ENCODE measurements at places on chromosomes 13 and 19.

DNA sequence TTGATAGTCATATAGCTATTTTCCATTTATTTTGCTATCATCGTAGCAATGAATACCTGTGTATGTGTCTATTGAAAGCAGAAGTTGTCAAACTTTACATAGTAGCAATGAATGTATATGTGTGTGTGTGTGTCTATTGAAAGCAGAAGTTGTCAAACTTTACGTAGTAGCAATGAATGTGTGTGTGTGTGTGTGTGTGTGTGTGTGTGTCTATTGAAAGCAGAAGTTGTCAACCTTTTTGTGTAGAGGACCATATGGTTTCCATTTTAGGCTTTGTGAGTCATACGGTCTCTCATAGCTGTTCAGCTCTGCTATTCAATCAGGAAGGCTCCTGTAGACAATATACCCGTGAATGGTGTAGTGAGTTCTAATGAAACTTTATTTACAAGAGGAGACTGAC is 20.8 kb downstream of the NLRP4 start:
- no peak for DNase-seq

DNA sequence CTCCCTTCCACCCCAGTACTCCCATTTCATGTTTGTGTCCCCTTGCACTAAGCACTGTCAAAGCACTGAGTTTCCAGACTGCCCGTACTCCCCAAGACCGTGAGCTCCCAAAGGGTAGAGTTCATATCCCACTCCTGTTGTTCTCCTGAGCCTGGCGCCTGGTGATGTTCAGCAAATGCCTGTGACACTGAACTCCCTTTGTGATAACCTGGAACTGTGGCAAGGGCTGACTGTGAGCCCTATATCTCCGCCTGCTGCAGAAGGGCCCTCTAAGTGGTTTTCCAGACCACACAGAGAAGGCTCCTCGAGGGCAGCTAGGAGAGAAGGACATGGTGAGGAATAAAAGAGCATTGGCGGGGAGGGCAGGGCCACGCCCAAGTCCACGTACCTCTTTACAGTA is 67.5 kb downstream of the ATP7B start:
- no peak for DNase-seq

- DNase-seq: no peak
These were observed 106.8 kb downstream of the STOML3 start for GRCh38 chr13:38883783-38884182.

GRCh38 chr19:7627166-7627565 is 2.2 kb downstream of the XAB2 start:
- no peak for DNase-seq

DNA sequence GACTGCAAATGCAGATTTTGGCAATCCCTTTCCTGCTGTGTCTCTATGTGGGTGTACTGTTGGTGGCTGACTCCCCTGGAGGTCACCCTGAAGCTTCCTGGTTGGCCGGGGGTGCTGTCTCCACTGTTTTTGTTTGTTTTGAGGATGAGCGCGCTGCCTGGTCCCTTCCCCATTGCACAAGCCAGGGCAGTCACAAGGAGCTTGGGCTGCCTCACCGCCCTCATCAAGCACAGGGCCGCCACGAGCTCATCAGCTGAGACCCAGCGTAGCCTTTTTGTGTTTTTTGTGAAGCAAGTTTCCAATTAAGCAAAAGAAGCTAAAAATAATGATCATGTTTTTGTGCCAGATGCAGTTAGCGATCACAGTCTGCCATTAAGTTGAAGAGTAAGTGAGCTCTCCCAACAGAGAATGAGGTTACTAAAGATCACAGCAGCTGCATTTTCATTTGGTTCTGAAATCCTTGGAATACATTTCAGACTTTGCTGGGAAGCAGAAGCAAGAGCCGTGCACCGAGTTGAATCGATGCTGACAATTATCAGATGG is 57.8 kb downstream of the GGACT start:
- no peak for DNase-seq

DNA sequence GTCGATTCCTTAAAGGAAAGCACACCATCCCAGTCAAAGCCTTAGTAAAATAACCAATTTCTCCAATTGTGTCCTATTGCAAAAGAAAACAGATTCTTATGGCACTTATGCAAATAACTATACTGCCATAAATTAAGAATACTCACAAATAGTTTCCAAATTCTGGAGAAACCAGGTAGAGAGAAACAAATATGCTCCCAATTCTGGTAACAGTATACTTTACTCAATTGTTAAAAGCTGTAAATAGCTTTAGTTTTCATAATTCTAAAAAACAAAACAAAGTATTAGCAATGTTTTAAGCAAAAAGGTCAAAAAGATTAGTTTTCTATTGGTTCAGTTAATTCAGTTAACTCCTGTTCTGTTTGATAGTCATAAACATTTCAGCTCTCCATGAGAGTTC is 18.2 kb upstream of the UBAC2 start:
- no peak for DNase-seq

DNA sequence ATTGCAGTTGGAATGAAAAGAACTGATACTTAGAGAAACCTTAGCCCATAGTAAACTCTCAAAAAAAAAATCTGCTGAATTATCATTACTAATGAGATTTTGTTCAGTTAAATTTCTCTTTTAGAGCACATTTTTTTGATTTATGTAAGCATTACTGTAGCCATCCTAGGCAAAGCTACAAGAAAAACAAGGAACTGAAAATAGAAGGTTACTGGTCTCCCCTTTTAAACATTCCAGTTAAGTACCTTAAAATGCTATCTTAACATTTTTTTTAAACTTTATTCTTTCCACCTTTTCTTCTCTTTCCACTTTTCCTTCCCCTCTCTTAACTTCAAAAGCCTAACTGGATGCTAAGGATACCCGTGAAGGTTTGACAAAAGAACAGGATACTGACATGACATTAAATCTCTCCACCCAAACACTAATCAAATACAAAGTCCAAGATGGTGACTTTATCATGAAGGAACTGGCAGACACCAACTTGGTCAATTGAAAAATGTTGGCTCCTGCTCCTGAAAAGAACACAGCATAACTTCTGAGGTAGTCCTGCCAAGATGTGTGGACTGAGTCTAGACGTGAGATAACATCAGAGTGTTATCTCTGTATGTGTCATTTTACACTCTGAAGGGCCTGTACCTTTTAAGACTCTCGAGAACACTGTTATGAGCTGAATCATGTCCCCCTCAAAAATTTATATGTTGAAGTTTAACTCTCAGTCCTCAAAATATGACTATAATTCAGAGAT is 29.5 kb upstream of the SACS start:
- no peak for DNase-seq

GRCh38 chr19:9431475-9431874 is 3.9 kb downstream of the ZNF266 start:
- DNase-seq: peak; percentile 33

DNA sequence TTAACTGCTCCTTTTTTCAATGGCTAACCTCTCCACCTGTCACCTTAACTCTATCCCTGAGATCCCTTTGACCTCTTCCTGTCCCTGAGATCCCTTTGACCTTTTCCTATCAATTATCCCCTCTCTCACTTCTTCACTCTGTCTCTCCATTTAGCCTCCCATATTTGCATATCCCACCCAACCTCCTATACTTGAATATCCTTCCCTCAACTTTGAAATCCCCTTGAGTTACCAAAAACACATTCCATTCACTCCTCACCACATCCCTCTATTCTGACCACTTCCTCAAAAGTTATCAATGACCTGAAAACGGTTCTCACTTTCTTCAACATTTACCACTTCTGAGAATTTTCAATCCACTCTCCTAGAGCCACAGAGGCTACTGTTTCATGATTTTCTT is 3.0 kb downstream of the MYCBP2 start:
- no peak for DNase-seq

- no peak for DNase-seq
These were observed 88.3 kb downstream of the DHRS12 start for GRCh38 chr13:51715613-51716012.

GRCh38 chr13:48501705-48502104 is 31.2 kb downstream of the RCBTB2 start:
- no peak for DNase-seq

GRCh38 chr19:4534836-4535658 is at the start of gene PLIN5:
Gene PLIN5 (minus strand): TSS chr19:4535224. CDS start chr19:4534074, 1,150 bp downstream.
- no peak for DNase-seq

DNA sequence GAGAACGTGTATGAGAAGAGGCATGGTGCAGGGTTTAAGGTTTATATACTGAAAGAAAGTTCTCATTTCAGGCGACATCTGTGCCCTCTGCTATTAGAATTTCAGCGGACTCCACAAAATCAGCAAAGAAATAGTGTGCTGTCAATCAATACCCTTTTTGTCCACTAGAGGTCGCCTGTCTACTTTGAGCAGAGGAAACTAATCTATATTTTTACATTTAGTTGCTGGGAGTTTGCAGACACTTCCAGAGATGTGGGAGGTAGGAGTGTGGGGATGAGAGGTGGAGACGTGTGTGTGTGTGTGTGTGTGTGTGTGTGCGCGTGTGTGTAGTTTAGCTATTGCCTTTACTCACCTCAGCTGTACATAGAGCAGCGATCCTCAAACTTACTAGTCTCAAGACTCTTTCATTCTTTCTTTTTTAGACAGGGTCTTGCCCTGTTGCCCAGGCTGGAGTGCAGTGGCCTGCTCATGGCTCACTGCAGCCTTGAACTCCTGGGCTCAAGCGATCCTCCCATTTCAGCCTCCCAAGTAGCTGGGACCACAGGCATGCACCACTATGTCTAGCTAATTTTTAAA is 9.7 kb downstream of the INAFM1 start:
- DNase-seq: no peak

GRCh38 chr13:33348366-33348765 is 62.8 kb upstream of the STARD13 start:
- no peak for DNase-seq

DNA sequence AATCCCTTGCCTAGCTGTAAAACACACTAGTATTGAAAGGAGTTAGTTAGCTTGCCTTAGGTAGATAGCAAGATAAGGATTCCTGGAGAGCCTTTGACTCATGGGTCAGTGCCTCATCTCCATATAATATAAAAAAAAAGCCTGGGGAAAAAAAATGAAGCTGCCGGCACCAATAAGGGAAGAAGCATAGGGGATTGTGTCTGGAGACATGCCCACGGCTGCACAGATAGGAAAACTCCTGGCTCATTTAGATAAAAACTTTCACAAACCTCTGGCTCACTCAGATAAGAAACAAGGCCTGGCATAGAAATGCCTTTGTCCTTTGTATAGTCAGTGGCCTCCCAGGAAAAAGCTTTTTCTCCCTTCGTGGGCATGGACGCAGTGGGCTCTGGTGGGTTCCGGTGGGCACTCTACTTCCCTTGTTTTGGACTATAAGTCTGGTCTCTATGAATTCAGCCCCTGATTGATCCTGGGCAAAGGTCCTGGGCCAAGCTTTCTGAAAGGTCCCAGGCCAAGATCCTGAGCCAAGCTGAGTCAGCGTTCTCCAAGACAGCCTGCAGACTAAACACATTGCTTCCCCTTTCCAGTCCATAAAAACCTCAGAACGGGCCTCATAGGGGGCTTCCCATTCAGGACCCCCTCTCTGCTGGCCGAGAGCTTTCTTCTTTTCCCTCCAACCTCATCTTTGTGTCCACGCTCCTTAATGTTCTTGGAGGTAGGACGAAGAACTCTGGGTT is 4.9 kb upstream of the OR7A17 start:
- DNase-seq: no peak

- DNase-seq: no peak
These were observed 118.7 kb downstream of the POSTN start for GRCh38 chr13:37479916-37480315.

DNA sequence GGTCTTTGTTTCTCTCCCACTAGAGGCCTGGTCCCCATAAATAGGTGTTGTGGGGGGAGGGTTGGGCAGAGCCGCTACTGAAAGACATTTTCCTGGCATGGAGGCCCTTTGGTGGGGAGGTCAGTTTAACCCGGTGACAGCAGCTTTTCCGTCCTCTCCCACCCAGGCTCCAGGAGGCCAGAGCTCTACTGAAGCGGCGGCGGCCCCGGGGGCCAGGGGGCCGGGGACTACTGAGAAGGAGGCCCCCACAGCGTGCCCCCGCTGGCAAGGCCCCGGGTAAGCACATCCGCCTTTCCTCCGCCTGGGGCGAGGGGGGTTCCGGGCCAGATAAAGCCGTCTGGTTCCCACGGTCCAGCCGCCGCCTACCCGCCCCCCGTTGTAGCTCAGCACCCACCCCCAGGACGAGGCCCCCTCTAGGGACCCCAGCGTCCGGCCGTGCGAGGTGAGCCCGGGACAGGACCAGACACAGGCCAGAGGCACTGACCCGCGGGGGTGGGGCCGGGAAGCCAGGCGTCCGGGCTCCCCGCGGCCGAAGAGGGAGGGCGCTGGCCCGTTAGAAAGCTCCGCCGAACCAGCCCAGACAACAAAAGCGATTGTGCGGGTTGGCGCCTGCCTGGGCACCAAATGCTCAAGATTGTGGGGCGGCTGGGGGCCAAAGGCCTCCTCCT is 1.1 kb upstream of the LTBP4 start:
- no peak for DNase-seq

GRCh38 chr19:18051887-18052286 is 34.8 kb downstream of the IL12RB1 start:
- no peak for DNase-seq

GRCh38 chr13:37163641-37164265 is 58.3 kb upstream of the CSNK1A1L start:
- DNase-seq: no peak

GRCh38 chr13:24906268-24906667 is 142.3 kb downstream of the RNF17 start:
- DNase-seq: no peak

- no peak for DNase-seq
These were observed 1.0 kb downstream of the CDC16 start for GRCh38 chr13:114235697-114236096.

DNA sequence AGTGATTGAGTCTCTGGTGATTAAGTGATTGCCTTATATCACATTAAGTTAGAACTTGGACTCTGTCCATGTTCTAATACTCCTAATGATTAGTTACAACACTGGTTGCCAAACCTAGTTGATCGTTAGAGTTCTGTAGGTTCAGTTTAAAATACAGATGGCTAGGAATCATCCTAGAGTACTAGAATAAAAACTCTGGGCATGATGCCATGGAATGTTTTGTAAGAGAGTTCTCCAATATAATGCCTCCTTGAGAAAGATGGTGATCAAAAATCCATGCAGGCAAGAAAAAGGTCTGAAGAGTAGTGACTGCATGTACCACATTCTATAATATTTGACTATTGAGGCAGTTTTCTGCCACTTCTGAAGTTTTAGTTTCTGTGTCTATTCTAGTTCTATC is 176.3 kb downstream of the GPC5 start:
- DNase-seq: no peak

GRCh38 chr19:3363841-3364500 is 2.4 kb upstream of the NFIC start:
- DNase-seq: no peak

GRCh38 chr19:51027126-51027806 is 850 bp upstream of the KLK11 start:
- no peak for DNase-seq

GRCh38 chr13:113794086-113794485 is 35.1 kb downstream of the TMEM255B start:
- no peak for DNase-seq
